ENCODE measurements at places on chromosomes 7 and 10.

GRCh38 chr10:123972481-123973401, 81.1 kb upstream of the CPXM2 start:
- DNase-seq: no peak

GRCh38 chr7:29976266-29976665, 13.3 kb downstream of the SCRN1 start:
- no peak for DNase-seq

DNA sequence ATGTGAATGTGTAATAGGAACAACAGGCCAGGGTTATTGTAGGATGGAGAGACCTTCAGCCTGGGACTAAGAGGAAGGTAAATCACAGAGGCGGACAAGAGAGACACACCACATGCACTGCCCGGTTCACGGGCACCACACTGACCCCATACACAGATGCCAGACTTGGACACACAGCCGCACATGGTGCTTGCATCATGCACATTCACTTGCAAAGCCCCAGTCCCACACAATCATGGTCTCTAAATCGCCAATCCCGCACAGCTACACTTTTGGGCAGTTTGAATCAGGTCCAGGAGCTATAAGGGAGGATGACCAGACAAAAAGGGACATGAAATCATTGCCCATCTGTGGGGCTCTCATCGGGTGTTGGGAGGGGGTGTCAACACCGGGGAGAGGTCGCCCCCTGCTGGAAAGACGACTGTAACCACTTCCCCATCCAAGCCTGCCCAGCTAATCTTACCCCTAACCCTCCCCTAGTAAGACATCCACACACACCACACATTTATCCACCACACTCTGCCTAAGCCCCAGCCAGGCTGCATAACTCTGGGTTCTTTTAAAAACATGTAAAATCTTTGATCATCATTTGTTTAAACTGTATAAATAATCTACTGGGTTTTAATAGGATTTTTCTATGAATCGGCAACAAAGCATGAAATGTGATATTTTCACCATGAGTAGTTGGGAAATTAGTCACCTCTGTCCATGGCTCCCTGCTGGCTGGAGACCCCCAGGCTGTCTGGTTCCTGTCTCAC, 40.5 kb upstream of the SLF2 start:
- no peak for DNase-seq

GRCh38 chr7:156060925-156061324, 248.7 kb upstream of the SHH start:
- DNase-seq: no peak

- no peak for DNase-seq
Observed at GRCh38 chr7:34036051-34036920, 130.9 kb downstream of the BMPER start.

GRCh38 chr7:37526623-37527022, 78.0 kb upstream of the ELMO1 start:
- no peak for DNase-seq

- DNase-seq: no peak
Observed at GRCh38 chr7:7276161-7276560, 93.8 kb downstream of the C1GALT1 start.

DNA sequence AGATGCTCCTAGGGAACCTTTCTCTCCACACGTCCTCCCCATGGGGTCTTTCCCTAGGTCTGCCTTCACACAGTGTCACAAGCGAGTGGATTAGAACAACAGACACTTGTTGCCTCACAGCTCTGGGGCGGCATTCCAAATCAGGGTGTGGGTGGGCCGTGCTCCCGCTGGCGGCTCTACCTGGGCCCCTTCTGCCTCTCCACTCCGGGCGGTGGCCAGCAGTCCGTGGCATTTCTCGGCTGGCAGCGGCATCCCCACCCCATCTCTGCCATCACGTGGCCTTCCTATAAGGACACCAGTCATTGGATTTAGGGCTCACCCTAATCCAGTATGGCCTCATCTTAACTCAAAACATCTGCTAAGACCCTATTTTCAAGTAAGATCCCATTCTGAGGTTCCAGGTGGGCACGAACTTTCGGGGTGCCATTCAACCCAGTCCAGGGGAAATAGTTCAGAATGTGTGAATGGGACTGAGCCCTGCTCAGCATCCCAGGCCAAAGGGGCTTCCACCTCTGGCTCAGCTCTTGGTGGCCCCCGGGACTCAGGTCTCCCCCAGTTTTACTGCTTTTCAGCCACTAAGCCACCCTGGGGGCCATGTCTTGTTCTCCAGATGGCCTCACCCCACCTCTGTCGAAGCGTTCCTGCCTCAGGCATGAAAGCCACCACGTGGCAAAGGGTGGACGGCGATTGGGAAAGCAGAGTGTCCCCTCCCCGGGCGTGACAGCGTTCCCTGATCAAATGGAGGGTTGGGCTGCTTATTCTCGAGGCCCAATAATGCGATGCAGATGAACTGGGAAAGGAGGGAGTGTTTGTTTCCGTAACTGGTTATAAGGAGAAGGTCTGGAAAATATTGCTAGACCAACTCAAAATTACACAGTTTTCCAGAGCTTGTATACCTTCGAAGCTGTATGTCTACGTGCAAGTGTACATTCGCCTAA, 350.0 kb downstream of the GLRX3 start:
- DNase-seq: no peak

DNA sequence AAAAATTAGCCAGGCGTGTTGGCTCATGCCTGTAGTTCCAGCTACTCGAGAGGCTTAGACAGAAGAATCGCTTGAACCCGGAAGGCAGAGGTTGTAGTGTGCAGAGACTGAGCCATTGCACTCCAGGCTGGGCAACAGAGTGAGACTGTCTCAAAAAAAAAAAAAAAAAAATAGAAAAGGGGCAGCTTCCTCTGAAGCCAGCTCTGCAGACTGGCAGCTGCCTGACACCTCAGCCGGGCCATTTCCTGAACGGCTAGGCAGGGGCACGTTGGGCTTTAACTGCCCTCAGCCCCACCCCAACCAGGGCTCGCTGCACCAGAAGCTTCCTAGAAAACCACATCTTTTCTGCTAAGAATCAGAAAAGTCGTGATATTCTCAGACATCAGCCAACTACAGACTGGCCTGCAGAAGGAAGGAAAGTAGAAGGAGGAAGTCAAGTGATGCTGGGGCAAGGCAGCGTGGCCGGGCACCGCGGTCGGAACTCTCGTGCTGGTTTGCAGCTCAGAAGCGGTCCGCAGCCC, 38.0 kb downstream of the PRKAG2 start:
- DNase-seq: no peak

DNA sequence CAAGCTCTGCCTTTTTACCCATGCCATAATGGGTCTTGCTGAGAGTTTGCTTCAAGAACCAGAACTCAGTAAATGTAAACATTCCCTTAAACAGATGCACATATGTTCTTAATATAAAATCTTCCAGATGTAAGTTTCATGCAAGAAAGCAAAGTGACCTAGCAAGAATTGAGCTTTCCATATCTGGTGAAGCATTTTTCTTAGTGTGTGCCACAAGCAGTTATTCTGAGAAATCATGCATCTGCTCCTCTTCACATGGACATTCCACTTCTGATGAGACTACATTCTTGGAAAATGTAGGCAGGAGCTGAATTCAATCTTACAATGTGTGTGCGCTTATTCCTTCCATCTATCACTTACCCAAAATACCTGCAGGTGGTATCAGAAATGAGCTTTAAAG, 227.8 kb upstream of the LRRTM3 start:
- no peak for DNase-seq

DNA sequence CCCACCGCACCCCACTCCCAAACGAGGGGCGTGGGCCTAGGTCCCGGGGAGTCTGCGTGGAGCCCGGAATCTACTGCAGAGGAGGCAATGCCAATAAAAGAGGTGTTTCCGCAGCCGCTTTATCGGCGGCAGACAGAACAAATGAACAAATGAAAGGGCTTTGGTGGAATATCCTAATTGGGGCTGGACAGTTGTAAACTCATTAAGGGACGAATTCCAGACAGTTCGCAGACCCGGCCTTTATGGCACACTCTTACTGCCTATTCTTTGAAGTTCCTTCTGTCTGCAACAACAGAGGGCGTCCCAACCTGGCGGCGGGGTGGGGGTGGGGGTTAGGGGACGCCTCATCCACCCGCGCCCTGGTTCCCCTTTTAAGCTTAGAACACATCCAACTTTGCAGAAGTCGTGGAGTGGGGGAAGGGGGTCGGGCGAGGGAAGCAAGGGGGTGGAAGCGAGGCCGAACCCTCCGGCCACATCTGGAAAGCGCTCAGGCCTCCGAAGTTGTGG, 4.1 kb downstream of the HOXA9 start:
- no peak for DNase-seq

DNA sequence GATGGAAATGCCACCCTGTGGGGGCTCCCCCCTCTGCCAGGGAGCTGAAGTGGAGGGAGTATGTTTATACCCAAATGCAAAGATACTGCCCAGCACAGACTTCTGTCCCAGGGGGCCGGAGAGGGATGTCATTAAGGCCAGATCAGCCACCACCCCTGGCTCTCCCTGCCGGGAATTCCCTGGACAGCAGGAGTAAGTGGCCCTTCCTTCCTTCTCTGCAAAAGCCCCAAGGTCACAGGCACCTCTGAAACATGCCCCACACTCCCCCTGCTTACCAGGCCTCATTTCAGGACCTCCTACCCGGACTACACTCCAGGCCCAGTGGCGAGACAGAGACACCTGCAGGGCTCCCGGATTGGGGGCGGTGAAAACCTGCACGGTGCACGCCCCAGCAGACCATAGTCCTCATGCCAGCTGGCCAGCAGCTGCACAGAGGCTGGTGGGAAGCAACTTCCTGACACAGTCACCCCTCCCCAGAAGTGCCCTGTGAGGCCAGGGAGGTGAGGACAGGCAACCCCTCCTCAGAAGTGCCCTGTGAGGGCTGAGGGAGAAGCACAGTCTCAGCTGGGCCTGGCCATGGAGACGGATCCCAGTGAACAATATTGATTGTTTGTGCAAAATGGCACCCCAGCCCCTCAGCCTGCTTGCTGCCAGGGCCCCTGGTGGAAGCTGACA, 33.0 kb upstream of the RET start:
- no peak for DNase-seq

DNA sequence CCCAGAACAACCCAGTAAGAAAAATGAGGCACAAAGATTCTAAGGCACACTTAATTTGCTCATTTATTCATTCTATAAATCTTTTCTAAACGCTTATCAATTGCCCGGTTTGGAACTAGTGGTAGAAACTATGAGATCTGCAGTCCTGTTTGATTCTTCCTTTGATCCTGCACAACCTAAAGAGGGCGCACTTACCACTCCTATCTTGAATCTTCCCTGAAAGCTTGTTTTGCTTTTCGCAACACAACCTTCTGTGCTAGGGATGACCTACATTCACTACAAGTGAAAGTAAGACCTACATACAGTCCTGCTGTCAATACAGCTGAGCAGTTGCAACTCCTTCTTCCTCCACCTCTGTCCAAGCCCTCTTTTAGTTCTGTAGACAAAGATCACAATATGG, 12.6 kb upstream of the ARL4A start:
- DNase-seq: no peak

GRCh38 chr7:19117870-19118608, 603 bp upstream of the TWIST1 start:
- DNase-seq: no peak

- no peak for DNase-seq
Observed at GRCh38 chr7:66529883-66530610, 98.6 kb upstream of the KCTD7 start.

GRCh38 chr7:120180221-120180620, 92.8 kb upstream of the KCND2 start:
- DNase-seq: no peak
